ENCODE measurements at places on chromosomes 1 and 21. TPM values are rescaled to one million over a fixed set of nuclear protein-coding genes. Genes with fewer than 3 reads are reported as not detected.

FOXO6 gene
- 1.7 TPM for total RNA-seq

COL16A1 gene
- total RNA-seq, result not detected

CELA2A gene
- not detected for total RNA-seq

SH3D21 gene
- total RNA-seq, result 2.2 TPM

GUCA2B gene
- not detected for total RNA-seq

HDAC1 gene
- 57.8 TPM for total RNA-seq

OR2G6 gene
- total RNA-seq, result not detected

SUSD4 gene
- total RNA-seq, result 2.2 TPM

Measured in CD8-positive, alpha-beta T cell (primary cell).